Naive thymus-derived CD8-positive, alpha-beta T cell (primary cell): ENCODE measurements at places on chromosomes 13 and 19. TPM values are rescaled to one million over a fixed set of nuclear protein-coding genes. Genes with fewer than 3 reads are reported as not detected.

ODAD3 gene
- not detected for total RNA-seq

- H3K4me3 ChIP-seq = no peak overlapping the region
- no peak for DNase-seq
- H3K27me3 ChIP-seq = no peaks in the 10 kb centered on the region
These were observed 60.0 kb upstream of the SERP2 start for GRCh38 chr13:44313674-44314073.

GRCh38 chr13:108787700-108788414, 158.4 kb downstream of the MYO16 start:
- H3K36me3 ChIP-seq = no peaks in the 10 kb centered on the region
- H3K27ac ChIP-seq = no peak overlapping the region
- no peaks in the 10 kb centered on the region for H3K27me3 ChIP-seq

- H3K27ac ChIP-seq = no peak overlapping the region
- H3K36me3 ChIP-seq = no peaks in the 10 kb centered on the region
- no peak overlapping the region for H3K4me3 ChIP-seq
- no peak for DNase-seq
- H3K27me3 ChIP-seq = no peaks in the 10 kb centered on the region
- H3K4me1 ChIP-seq = no peaks in the 10 kb centered on the region
These were observed 591.9 kb downstream of the DACH1 start for GRCh38 chr13:71274923-71275608.

GRCh38 chr13:46082324-46082723, 22.5 kb downstream of the CPB2 start:
- H3K4me1 ChIP-seq = peaks cover 3% of the 10 kb centered on the region
- no peaks in the 10 kb centered on the region for H3K27me3 ChIP-seq
- no peak overlapping the region for H3K4me3 ChIP-seq
- DNase-seq = no peak
